ENCODE measurements at places on chromosomes 2 and 18.

- no peak for DNase-seq
Observed at GRCh38 chr2:226760412-226761194, 39.0 kb downstream of the IRS1 start.

- no peak for DNase-seq
Observed at GRCh38 chr2:223260681-223261080, 208.7 kb downstream of the KCNE4 start.

DNA sequence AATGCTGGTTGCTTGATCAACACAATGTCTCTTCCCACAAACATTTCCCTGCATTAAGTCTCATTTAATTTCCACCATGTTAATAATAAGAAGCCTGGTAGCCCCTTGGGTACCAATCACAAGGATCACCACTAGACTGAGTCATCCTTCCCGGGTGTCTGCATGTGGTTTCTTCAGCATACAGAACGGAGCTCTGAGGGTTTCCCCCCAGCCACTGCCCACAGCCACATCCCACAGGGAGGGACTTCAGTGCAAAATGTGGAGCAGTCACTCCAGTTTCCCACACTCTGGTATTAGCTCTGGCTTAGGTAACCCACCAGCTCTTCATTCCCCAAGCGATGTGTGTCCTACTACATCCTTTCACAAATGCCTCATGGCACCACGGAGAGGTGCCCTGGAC is 42.7 kb upstream of the POLE4 start:
- no peak for DNase-seq

- peak; percentile 2 for DNase-seq
Observed at GRCh38 chr2:210460322-210461227, 16.0 kb downstream of the LANCL1 start.
